ENCODE measurements at places on chromosomes 2 and 18.
A peak's percentile ranks its signal among the peaks of the same experiment; 100 is the strongest.

GRCh38 chr18:63267975-63268721 is 51.4 kb downstream of the BCL2 start:
- DNase-seq = peak; percentile 41

DNA sequence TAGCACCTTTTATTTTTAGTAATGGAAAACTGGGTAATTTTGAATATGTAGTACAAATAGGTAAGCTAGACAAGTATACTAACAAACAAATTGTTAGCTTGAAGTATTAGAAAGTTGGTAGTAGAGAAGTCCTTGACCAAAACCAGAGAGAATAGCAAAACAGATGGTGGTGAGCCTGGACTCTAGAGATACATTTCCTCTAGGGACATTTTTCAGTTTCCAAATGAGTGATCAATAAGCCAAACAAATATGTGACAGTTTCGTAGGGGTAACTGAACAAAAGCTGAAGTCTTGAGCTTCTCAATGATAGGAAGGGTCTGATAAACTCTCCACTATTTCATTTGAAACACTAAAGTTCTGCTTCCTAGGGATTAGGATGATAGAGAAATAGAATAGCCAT is 692.0 kb upstream of the FAM98A start:
- no peak for DNase-seq

- DNase-seq = no peak
These were observed 66.6 kb upstream of the PELI1 start for GRCh38 chr2:64210816-64211215.

DNA sequence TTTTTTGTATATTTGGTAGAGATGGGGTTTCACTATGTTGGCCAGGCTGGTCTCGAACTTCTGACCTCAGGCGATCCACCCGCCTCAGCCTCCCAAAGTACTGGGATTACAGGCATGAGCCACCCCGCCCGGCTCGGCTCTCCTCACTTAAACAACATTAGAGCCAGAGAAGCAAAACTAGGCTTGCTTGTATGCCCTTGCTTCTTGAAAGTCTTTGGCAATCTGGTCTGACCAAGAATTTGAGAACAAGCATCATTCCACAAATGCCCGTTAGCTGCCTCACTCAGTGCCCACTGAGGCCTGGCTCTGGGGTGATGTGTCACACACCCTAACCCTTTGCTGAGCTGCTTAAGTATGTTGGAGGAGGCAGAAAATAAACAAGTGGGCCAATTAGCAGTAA is 33.5 kb downstream of the SOWAHC start:
- DNase-seq = no peak

- DNase-seq = no peak
These were observed 101.4 kb upstream of the RNU4ATAC start for GRCh38 chr2:121429119-121429903.

GRCh38 chr2:190959911-190960788 is 53.8 kb downstream of the STAT1 start:
- no peak for DNase-seq

DNA sequence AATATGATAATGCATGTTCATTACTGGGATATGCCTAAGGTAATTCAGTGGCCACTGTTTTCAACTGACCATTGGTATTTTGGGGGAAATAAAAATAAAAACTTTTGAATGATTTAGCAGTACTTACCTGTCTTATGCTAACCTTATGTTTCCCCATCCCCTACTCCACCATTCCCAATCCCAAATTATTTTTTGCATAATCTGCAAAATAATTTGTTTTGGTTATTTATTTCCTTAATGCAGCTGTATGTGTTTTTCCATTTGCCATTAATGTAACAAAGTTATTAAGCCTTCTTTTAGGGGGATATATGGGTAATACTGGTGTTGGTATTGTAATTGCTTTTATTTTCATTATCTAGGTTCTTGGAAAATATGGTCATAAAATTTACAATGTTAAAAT is 213.9 kb upstream of the GULP1 start:
- DNase-seq = no peak

DNA sequence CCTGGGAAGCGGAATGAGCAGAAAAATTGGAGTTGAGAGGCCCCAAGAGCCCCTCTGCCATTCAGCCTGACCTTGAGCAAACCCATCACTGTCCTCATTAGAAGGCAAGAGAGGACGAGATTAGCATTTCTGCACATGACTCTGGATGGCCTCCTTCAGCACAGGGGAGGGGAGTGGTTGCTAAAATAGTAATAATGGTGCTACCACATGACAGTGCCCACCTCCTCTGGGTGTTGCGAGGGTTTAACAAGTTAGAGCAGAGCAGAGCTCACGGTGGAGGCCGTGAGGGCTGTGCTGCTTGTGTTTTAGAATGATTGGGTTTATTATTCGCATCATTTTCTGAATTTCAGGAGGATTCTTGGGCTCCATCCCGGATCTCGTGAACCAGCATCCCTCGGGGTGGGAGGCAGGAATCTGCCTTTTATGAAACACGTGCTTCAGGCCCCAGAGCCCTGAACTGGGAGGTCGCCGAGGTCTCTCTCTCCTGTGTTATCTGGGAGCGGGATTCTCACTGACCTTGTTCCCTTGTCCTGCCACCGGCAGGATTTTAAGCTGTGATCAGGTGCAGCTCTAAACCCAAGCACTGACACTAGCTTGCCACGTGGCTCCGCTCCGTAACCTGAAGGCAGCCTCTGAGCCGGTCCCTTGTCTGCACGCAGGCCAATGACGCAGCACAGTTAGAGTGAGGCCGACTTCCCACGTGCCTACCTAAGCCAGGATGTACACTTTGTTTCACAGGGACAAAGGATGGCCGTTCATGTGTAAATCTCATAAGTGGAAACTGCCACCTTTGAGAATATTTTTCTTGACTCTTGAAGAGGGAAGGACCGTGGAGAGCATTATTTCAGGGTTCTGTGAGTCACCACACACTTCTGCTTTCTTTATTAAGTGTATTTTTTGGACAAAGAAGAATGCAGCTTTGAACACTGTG is 142.3 kb downstream of the ACOXL start:
- no peak for DNase-seq

DNA sequence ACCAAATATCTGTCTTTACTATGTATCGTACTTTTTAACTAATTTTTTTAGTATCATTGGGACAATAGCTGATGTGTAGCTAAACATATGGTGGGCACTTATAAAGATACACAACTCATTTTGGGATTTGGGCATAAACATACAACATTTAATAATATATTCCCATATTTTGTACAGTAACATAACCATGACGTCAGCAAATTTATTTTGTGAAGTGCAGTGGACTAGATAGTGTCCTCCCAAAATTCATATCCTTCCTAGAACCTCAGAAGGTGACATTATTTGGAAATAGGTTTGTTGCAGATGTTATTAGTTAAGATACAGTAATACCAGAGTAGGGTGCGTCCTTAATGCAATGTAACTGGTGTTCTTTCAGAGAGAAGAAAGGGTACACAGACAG is 356.7 kb downstream of the CDH7 start:
- no peak for DNase-seq

GRCh38 chr2:85852937-85853498 is 35.8 kb downstream of the ST3GAL5 start:
- peak; percentile 74 for DNase-seq

DNA sequence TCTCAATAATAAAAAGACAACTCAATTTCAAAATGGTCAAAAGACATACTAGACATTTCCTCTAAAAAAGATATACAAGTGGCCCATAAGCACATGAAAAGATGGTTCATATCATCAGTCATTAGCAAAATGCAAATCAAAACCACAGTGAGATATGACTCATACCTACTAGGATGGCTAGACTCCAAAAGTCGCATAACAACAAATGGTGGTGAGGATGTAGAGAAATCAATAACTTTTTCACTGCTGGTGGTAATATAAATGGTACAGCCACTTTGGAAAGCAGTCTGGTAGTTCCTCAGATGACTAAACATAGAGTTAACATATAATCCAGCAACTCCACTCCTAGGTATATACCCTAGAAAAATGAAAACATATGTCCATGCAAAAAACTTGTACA is 242.3 kb upstream of the NOL4 start:
- peak; percentile 3 for DNase-seq

GRCh38 chr2:200255549-200255948 is 50.9 kb upstream of the SPATS2L start:
- DNase-seq = no peak

DNA sequence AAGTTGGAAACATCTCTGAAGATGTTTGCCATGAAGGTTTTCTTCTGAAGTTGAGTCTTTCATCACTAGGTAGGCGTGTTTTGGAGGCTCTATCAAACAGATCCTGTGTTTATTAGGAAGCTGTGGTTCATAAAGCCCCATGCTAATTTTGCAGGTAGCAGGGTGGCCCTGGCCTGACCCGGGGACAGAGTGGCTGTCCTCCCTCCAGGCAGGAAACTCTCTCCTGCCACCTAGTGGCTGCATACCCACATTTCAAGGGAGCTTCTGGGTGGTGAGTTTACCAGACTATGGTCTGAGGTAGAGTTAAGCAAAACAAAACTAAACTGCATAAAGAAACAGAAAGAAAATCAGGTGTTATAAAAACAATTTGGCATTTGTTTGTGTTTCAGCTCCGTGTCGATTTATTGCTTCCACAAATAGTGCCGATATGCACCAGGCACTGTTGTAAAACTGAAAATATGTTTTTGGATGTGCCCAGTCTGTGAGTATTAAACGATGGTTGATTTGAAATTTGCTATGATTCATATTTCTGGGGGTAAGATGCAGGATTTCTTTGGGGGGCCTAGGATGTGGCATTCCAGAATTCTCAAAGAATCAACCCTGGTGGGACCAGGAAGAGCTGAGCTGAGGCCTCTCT is 26.0 kb upstream of the IL37 start:
- peak; percentile 87 for DNase-seq

GRCh38 chr2:26968001-26968400 is 2.4 kb upstream of the MAPRE3 start:
- DNase-seq = no peak

GRCh38 chr2:233145726-233146125 is 85.6 kb downstream of the INPP5D start:
- DNase-seq = no peak

DNA sequence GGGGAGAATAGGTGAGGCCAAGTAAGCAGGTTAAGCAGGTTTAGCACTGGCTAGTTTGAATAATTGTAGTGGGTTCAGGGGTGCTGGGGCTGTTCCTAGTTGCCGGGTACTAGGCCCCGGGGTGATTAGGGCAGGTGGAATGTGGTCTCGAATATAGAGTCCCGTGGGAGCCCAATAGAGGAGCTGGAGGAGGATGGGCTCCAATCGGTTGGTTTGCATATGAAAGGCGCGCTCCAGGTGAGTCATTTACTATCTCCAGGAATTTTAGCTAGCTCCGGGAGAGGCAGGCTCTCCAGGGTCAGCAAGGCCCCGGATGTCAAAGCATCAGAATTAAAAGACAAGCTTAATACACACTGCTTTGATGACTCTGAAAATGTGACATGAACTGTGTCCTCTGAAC is 304.0 kb downstream of the ZNF521 start:
- DNase-seq = no peak

- DNase-seq = peak; percentile 26
These were observed 14.8 kb downstream of the SPRED2 start for GRCh38 chr2:65417509-65418085.

All from activated CD4-positive, alpha-beta T cell treated with anti-CD3 and anti-CD28 coated beads, Interleukin-2, Interleukin-6, amounts not matched to agents 100 ng/mL and 50 ng/mL, durations not matched to agents 16 hours and 8 hours (primary cell).